ENCODE measurements at places on chromosomes 11 and 22.

GRCh38 chr11:31817054-31817620 is 6.0 kb upstream of the PAX6 start:
- DNase-seq: no peak

DNA sequence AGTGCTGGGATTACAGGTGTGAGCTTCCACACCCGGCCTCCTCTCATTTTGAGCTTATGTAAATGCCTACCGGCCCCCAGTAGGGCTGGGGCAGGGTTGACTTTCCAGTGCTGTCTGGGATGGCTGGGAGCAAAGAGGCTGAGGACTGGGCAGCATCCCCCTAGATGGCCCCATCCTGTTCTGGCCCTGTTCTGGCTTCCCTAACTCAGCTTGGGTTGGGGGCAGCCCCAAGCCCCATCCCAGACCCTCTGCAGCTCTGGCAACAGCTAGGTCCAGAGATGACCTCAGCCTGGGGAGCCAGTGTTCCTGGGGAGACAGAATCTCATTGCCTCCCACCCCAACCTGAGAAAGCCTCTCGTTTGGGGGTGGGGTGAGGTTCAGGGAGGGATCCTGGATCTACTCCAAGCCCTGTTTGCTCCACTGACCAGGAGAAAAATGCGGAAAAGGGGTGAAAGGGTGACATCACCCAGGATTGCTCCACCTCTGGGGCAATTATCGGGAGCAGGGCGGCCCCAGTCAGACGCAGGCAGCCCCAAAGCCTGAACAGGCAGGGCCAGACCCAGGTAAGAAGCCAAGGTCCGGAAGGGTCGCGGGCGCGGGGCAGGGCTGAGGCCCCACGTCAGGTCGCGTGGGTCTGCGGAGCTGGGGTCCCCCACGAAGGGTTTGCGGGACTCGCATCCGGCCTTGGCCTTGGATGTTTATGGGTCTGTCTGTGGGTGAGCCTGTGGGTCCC is at the start of gene PNPLA2:
Gene PNPLA2, plus strand, starts transcription at position 519 of the 733 bp plus-strand sequence. CDS start 805 bp downstream, outside the sequence.
- DNase-seq: peak; percentile 77

- DNase-seq: no peak
Observed at GRCh38 chr22:36671404-36671803, 32.1 kb downstream of the CACNG2 start.

DNA sequence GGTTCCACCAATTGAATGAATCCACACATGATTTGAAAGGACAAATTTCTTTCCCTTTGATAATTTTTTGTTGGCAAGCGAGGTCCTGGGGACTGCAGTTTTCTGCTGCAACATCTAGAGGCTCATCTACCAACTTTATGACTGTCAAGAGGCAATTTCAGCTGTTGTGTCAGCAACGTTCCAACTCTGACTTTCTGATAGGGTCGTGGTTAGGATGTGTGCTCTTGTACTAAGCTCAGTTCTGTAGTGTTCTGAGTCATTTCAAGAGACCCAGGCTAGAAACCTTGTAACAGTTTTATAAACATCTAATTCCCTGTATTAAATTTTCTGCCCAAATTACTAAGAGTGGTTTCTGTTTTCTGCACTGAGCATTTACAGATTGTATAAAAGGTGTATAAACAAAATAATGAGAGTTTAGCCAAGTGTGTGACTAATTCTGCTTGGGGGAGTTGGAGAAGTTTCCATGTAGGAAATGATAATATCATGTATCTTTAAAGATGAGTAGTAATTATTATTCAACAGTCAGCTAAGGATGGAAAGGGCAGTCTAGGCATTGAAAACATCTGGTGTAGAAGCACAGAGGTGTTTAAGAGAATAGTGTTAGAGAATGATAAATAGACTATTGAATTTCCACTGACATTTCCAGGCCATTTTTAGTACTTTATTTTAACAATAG is 72.2 kb downstream of the RBMXL2 start:
- DNase-seq: no peak

GRCh38 chr11:2260491-2261364 is 9.7 kb downstream of the ASCL2 start:
- DNase-seq: peak; percentile 22

GRCh38 chr11:74418509-74418895 is 20.3 kb upstream of the PGM2L1 start:
- DNase-seq: no peak

DNA sequence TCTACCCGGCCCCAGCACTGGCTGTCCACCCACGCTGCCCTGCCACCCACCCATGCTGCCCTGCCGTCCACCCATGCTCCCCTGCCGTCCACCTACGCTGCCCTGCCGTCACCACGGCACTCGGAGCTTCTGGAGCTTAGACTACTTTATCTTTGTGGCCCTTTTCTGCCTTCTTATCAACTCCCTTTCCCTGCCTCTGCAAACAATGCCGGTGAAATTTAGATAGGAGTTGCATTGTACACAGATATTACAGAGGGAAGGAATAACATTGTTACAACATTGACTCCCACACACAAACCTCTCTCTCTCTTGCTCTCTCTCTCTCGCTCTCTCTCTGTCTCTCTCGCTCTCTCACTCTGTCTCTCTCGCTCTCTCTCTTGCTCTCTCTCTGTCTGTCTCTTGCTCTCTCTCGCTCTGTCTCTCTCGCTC is 33.7 kb upstream of the BRSK2 start:
- peak; percentile 54 for DNase-seq

DNA sequence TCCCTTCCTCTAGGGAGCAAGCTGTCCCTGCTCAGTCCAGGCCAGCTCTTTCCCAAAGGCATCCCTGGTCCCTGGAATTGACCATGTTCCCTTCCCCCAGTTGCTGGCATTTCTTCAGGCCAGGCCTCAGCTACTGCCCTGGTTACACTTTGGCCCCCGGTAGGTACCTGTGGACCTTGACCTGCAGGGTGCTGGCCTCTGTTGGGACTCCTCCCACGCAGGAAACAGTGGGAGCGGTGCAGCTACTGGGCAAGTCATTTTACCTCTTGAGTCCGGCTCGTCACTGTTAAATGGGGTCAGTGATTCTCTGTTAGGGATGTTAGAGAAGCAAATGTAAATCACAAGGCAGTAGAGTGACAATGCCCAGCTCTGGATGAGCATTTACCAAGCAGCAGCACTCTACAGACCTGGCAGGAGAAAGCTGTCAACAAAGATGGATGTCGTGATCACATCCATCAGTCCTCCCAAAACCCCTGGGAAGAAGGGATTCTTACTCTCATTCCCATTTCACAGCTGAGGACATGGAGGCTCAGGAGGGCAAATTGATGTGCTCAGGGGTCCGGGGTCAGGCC is 16.9 kb downstream of the MYO7A start:
- peak; percentile 77 for DNase-seq

DNA sequence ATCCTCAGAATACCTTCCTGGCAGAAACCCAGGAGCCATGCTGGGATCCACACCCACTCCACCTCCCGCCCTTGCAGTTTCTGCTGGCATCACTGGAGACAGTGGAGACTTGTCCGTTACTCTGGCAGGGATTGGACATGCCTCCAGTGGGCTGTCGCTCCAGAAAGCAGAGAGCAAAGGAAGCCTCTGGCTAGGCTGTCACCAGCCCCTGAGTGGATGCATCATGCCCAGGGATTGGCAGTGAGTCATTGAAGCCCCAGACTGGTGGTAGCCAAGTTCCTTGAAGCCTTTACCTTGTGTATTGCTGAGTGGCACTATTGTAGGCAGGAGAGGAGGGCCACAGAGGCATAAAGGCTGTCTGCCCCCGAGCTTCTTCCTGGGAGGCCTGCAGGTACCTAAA is 34.8 kb upstream of the E2F8 start:
- no peak for DNase-seq

GRCh38 chr22:50014053-50014501 is 1.5 kb upstream of the IL17REL start:
- no peak for DNase-seq

DNA sequence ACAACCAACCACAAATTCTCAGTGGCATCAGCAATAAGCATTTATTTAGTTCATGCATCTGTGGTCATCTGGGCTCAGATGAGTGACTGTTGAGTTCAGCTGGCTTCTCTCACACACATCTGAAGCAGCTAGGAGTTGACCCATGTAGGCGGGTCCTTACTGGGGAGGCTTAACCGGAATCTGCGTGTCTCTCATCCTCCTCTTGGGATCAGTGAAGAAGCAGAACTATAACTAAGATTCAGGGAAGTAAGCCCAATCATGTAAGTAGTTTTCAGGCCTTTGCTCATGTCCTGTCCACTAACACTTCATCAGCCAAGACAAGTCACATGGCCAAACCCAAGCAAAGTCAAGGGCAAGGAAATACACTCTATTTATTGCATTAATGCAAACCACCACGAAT is 236.2 kb downstream of the C11orf87 start:
- DNase-seq: no peak

DNA sequence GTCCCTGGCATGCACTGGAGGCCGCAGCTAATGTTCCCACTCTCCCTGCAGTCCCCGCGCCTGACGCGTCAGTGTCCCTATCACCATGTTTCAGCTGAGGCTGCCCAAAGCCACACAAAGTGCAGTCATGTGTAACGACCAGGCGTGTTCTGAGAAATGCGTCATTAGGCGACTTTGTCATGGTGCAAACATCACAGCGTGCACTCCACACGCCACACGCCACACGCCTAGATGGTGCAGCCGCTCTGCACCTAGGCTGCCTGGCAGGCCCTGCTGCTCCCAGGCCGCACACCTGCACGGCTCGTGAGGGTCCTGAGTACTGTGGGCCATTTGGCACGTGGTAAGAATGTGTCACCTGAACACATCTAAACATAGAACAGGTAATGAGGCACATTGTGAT is 2.4 kb downstream of the CRELD2 start:
- no peak for DNase-seq

DNA sequence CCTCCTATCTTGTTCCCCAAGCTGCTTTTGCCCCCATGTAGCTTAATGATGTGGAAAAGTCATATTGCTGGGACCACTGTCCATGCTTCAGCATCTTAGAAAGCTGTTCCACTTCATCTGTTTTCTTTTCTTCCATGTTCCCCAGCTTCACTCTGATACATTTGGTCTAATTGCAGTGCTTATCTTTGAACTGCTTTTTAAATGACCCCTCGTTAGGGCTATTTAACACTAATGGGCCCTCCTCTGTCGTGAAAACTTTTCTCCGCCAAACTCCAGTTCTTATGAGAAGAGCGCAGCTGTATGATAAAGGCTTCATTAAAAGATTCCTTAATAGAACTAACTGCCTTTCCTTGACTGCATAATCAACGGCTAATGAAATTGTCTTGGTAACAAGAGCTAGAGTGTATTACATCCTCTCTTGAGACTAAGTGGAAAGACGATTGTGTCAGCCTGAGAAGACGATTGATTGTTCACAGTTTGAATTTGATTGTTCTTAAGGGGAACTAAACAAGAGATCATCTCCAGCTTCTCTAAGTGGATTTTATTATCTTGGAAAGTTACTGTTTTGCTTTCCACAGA is 165.0 kb upstream of the MTNR1B start:
- DNase-seq: no peak

DNA sequence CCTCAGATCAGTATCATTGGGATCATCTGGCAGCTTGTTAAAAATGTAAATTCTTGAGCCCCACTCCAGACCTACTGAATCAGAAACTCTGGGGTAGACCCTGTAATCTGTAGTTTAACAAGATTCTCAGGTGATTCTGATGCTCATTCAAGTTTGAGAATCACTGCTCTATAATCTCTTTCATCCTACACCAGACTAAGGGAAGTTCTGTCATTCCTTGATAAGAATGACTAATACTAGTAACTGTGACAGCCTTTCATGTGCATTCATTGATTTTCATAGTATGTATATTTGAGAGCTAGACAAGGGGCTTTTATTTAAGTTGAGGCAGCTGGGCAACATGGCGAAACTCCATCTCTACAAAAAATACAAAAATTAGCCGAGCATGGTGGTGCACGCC is 30.0 kb downstream of the NAT10 start:
- no peak for DNase-seq

GRCh38 chr22:36234919-36235318 is 4.4 kb downstream of the APOL2 start:
- no peak for DNase-seq

DNA sequence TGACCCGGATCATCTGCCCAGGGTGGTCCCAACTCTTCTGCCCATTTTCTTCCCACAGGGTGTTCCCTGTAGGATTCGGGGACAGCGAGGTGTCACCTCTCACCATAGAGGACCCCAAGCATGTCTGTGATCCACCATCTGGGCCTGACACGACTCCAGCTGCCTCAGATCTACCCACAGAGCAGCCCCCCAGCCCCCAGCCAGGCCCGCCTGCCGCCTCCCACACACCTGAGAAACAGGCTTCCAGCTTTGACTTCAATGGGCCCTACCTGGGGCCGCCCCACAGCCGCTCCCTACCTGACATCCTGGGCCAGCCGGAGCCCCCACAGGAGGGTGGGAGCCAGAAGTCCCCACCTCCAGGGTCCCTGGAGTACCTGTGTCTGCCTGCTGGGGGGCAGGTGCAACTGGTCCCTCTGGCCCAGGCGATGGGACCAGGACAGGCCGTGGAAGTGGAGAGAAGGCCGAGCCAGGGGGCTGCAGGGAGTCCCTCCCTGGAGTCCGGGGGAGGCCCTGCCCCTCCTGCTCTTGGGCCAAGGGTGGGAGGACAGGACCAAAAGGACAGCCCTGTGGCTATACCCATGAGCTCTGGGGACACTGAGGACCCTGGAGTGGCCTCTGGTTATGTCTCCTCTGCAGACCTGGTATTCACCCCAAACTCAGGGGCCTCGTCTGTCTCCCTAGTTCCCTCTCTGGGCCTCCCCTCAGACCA is 24.0 kb downstream of the CSF2RB start:
- peak; percentile 27 for DNase-seq

DNA sequence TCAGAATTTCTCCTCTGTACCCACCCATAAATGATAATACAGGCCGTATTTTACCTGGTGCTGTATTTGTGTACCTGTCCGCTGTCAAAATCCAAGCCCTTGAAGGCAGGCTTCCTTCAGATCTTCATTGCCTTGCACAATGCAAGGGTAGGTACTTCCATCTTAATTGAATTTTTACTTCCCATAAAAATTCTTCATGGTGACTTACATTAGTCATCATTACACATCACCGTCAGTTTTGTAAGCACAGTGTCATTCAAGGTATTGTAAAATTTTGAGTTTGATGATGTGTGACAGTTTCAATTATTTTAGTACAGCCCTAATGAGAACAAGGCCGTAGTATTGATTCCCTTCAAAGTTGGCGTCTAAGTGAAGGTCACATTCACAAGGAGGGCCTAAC is 770 bp upstream of the TSG101 start:
- no peak for DNase-seq

DNA sequence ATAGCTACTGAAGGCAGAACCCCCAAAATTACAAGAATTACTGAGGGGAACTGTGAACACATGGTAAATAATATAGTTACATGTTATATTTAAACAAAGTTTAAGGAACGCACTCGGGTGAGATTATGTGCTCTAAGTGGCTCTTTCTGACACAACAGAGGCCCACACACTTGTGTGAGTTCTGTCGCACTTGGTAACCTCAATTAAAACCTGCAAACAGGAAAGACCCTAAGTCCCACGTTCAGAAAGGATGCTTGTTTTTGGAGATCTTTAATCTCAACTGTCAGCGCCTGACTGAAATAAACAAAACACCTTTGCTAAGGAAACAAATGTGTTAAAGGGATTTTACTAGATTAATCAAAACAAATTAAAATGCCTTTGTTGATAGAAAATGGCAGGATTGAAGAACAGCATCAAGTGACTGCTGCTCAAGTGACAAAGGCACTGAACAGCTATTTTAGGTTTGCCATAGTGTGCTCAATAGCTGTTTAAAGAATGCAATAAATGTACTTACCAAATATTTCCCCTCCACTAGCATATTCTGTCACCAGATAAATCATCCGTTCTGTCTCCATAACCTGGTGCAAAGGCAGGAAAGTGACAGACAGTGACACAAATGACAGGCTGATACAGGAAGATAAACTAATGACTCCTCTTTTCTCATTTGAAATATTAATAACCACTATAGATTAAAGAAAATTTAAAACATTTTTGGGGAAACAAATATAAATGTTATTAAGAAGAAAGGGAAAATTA is 116.3 kb upstream of the APOA1 start:
- no peak for DNase-seq

All from Caco-2 (cell line).